Mucosa of gallbladder (tissue), 1 donor: ENCODE measurements at places on chromosomes 2 and 18. TPM values are rescaled to one million over a fixed set of nuclear protein-coding genes. Genes with fewer than 3 reads are reported as not detected.

Gene GKN2
- total RNA-seq = not detected

Gene CABYR
- total RNA-seq = 3.0 TPM

Gene AQP4
- 1.7 TPM for total RNA-seq

- DNase-seq = no peak
These were observed 9.7 kb upstream of the ATOH8 start for GRCh38 chr2:85744055-85744454.

- DNase-seq = no peak
These were observed 97.4 kb downstream of the LRP1B start for GRCh38 chr2:142033393-142033792.

GRCh38 chr2:102137138-102137537, 5.4 kb upstream of the IL1R1 start:
- DNase-seq = no peak
